ENCODE measurements at places on chromosomes 3 and 15. TPM values are rescaled to one million over a fixed set of nuclear protein-coding genes. Genes with fewer than 3 reads are reported as not detected.

Gene SOX14
- total RNA-seq = not detected

Gene DGKG
- total RNA-seq = 5.8 TPM

Gene TTLL13
- 0.09 TPM for total RNA-seq

Gene ADAMTS17
- total RNA-seq = not detected

Gene ZNF80
- total RNA-seq = 0.04 TPM
